C1 segment of cervical spinal cord (tissue), 14 donors: ENCODE measurements at places on chromosomes 3 and 15.

DNA sequence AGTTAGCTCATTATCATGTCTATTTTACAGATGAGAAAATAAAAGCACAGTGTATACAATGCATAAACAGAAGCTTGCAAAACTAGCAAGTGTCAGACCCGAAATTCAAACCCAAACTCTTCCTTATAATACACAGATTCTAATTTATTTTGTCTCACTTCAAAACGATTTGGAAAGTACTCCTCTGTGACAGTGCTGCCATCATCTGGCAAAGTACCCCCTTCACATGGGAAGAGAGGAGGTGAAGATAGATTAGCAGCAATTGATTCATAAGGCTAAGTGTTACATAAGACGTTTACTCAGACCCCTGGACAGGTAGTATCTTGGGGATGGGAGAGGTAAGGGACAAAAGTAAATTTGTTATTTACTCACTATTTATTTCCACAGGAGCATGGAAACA lies 744.0 kb upstream of the SGO1 start:
- no peak for DNase-seq

GRCh38 chr15:58114388-58114787 lies 23.8 kb upstream of the AQP9 start:
- DNase-seq, result no peak

- DNase-seq, result no peak
These were observed 331.2 kb upstream of the DCBLD2 start for GRCh38 chr3:99232696-99233095.

DNA sequence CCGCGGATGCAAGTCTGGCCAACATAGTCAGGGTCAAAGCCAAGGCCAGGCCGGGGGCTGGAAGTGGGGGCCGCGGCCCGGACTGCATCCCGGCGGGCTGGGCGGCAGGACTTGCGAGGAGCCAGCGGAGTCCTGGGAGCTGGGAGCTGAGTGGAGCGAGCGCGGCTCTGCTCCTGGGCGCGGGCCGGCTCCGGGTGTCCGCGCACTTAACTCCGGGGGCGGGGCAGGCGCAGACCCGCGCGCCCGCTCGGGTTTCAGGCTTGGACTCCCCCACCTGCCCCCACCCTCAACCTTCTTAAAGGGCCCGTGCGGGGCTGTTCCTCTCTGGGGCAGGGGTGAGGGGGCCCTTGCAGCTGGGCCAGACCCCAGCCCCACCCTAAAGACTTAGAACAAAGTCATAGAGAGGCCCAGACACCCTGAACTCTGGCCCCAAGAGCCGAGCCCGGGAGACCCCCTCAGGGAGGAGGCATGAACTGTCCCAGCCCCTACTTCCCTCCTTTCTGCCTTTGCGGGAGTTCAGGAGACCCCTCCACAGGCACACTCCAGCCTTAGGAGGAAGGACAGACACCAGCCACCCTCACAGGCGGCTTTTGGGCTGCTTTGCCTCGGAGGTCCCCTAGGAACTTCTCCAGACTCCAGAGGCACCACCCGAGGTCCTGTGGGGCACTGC lies at the start of gene CSPG4:
Gene CSPG4 (minus strand): TSS at position 181 of the 670 bp plus-strand sequence. CDS start 93 bp downstream, at position 88.
- DNase-seq, result no peak

DNA sequence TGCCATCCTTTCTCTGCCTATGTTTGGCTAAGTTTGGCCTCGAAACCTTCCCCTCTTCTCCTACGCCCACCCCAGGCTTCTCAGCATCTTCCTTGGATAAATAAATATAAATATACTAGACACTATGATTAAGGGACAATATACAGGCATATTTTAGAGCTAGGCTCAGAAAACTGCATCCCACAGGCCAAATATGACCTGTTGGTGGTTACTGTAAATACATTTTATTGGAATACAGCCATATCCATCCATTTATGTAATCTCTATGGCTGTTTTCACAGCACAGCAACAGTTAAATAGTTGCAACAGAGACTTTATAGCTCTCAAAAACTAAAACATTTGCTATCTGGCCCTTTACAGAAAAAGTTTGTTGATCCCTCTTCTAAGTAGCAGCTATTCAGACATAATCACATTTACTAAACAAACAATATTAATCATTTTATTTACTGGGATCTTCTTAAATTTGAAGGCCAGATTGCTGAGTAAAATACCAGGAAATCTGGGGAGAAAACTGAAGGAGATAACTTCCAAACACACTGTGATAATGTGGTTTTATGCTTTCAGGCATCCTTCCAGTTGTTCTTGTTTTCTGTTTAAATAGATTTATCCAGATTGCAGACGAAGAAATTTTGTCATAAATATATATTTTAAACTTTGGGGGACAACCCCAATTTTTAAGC lies 269.7 kb upstream of the THRB start:
- DNase-seq, result no peak

DNA sequence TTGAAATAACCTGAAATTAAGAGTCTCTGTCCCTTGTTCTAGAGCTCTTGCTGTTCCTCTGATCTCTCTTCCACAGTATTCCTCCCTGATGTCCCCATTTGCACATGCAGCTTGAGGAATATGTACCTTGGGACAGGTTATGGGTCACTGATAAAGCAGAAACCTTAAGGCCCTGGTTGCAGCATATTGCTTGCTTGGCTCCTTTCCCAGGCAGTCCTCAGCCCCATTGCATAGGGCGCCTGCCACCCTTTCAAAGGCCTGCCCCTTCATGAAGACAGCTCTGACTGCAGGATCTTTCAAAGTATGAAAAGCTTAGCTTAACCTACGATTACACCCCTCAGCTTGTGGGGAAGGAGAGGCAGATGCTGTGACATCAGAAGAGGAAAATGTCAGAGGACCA lies 51.6 kb downstream of the WDR76 start:
- no peak for DNase-seq

DNA sequence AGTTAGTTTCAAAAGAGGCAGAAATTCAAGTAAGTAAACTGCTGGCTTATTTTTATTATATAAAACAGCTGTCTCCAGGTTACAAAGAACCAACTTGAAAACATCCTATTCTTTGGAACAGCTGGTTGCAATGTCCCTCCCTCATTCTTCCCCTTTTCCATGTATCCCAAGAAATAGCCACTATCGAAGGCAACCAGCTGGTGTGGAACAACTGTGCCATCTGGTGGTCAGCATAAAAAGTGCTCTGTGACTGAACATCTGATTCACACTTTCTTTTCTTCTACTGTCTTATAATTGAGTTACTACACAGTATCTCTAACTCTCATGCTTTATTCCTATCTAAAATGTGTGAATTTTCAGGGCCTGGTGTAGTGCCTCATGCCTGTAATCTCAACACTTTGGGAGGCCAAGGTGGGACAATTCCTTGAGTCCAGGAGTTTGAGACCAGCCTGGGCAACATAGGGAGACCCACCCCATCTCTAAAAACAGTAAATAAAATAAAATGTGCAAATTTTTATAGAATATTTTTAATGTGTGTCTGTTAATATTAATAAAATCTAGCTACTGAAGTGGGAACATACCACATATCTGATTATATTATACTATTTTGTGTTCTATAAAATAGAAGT lies 9.6 kb downstream of the OSBPL11 start:
- no peak for DNase-seq

GRCh38 chr3:49013738-49014660 lies 4.4 kb downstream of the DALRD3 start:
- DNase-seq, result no peak

- no peak for DNase-seq
These were observed 385.5 kb downstream of the GBE1 start for GRCh38 chr3:81375921-81376320.

GRCh38 chr3:45712434-45713110 lies 23.4 kb downstream of the SACM1L start:
- DNase-seq, result no peak

DNA sequence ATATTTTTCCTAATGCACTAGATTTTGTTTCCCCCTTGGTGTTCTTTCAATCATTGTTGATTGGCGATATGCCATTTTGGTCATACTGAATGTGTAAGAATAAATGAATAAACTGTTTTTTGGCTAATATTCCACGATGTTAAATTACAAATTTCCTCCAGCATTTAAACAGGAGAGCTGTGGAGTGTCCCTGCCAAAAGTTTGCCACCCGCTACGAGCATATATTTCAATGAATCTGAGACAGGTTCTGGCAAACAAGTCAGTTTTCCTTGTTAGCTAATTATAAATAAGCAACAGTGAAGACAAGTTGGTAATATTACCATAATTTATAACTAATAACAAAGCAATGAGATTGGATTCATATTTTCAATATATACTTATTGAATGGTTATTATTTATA lies 777.6 kb downstream of the ROBO1 start:
- DNase-seq, result no peak

GRCh38 chr15:42737529-42738328 lies 801 bp upstream of the CDAN1 start:
- DNase-seq, result no peak

DNA sequence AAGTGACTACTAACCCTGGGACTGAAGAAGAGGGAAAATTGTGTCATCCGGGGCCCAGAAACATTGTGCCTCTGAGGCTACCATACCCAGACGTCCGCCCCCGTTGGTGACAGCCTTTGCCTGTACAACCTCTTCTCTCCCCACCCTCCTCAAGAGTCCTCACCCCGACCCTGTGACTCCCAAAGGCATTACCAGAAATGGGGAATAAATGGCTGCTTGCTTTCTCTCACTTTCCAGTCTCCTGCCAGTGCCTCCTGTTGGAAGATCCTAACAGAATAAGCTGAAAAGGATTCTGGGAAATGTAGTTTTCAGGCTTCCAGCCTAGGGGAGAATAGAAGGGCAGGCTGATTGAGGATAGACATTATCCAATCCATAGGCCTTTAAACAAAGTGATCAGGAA lies 30.8 kb upstream of the SLC25A36 start:
- DNase-seq, result no peak

DNA sequence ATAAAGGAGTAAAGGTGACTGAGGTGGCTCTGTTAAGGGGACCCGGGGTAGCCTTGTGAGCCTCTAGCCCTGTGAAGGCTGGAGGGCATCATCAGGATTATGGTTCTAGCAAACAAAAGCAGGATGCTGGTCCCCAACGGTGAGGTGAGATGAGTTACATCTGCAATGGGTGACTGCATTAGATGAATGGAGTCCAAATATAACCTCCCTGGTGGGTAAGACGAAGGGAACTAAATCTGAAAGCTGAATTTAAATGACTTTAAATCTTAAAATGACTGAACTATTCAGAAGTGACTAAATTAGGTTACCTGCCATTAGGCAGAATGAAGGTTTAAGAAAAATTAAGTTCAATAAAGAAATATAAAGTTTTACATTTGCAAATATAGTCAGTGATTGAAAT lies 4.6 kb upstream of the HLTF start:
- no peak for DNase-seq

GRCh38 chr3:118886708-118887107 lies 147.9 kb downstream of the IGSF11 start:
- DNase-seq, result no peak

DNA sequence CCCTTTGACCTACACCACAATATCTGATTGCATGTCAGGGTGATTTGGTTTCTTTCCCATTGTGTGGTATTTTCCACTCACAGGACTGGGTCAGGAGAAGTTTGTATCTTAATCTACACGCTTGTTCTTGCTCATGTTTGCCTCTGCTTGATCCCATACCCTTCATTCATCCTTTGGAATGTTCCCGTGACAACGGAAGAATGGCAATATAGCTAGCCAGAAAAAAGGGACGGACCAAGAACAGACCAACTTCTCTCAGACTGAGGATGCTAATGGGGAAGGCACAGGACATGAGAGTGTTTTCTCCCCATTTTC lies 7.8 kb upstream of the THSD4 start:
- no peak for DNase-seq

GRCh38 chr3:56413911-56414310 lies 54.4 kb downstream of the ERC2 start:
- DNase-seq, result no peak

DNA sequence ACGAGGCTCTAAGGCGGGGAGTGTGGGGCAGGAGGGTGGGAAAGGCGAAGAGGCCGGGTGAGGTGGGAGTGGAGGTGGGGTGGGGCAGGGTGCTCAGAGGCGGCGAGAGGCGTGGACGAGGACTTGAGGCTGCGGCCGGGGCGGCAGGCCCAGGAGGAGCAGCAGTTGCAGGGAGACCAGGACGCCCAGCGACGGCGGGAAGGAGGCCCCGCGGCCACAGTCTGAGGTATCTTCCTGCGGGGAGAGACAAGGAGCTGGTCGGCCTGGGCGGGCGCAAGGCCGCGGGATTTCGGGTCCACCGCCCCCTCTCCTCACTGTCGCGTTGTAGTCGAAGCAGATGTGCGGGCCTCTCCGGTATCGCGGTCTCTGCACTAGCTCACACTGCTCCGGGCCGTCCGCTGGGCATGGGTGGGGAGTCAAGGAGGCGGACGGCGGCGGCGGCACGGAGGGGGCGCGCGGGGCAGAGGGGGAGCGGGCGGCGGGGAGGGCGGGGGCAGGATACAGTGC lies 5.3 kb upstream of the TMEM115 start:
- no peak for DNase-seq

DNA sequence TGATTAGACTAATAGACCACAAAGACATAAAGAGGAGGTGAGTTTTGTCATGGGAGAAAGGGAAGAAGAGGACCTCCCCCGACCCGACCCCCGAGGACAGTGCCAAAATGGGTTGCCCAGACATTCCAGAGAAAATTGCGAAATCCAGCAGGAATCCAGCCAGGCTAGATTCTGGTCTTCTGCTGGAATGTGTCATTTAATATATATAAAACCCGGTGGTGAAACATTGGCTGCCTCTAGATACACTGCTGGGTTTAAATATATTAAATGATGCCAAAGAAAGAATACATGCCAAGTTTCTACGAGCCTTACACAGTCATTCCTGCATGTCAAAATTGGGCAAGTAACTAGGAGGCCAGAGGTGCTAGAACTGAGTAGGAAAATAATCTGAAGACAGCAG lies 45.3 kb upstream of the SPESP1 start:
- no peak for DNase-seq

GRCh38 chr15:38042707-38043445 lies 108.4 kb downstream of the TMCO5A start:
- DNase-seq, result peak; percentile 34
